ENCODE measurements at places on chromosomes 5 and 9.

GRCh38 chr5:119355685-119356611 is at the start of gene TNFAIP8:
Gene TNFAIP8, plus strand, starts transcription at chr5:119356019. Its CDS starts 72 bp downstream, at chr5:119356091.
- peak; percentile 86 for DNase-seq

DNA sequence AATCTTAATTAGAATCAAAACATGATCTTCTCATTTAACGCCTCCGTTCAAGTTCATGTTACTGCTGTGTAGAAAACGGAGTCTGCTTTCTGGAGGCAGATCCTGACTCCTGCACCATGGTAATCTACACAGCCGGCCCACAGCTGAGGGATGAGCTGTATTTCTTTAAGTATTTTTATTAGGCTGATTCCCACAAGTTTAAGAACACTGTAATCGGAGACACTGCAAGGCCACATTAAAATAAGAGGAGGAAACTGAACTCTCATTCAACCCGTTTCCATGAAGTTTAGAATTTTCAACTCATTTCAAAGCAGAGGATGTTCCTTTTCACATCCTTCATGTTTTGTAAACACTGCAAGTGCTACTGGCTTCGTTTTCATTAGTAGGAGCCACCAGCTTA is 372.2 kb downstream of the NFIB start:
- DNase-seq = no peak

DNA sequence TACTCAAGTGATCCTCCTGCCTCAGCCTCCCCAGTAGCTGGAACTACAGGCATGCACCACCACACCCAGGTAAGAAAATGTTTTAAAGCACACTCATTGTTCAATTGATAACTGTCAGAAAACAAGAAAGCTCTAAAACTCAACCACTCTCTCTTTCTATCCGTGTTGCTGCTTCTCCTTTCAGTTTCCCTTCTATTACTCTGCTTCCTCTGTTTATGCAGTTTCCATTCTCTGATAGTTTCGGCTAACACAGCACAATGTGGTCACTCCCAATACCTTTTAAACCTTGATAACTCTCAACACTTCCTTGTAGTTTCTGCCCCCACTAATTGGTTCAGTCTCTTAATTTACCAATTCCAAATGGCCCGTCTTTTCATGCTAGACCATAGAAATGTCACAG is 59.2 kb upstream of the NR4A3 start:
- DNase-seq = no peak

GRCh38 chr5:170114271-170114670 is 8.6 kb downstream of the FOXI1 start:
- no peak for DNase-seq

GRCh38 chr5:34524123-34524522 is 132.0 kb upstream of the RAI14 start:
- no peak for DNase-seq

DNA sequence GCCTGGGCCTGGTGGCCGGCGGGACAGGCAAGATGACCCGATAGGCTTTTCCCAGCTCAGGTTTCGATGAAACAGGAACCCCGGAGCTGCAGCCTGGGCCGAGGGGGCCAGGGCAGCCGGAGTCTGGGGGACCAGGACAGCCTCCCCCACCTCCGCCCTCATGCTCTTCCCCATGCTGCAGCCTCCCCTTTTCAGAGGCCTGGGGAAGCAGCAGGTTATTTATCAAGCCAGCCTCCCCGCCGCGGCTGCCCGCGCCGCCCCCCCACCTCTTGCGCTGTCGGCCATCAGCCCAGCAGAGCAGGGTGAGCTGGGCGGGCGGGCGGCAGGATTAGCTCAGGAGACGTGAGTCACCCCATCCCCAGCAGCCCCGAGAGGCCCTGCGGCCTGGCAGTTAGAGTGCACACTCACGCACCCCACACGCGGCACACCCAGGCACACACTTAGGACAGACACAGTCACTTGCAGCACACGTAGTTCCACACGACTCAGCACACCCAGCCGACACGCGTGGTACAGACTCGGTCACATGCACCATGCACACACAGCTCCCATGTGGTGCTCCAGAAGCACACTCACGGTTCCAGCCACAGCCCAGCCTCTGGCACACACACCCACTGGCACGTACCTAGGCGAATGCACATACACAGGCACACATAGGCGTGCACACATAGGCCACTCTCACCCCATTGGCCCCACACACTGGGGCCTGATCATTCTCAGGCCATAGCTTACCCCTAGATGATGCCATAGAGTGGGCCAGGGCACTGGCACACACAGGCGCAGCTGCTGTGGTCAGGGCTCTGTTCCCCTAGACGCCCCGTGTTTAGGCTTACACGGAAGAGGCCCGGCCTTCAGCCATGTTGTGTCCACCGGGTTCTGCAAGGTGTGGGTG is 13.0 kb downstream of the CXXC5 start:
- DNase-seq = peak; percentile 54

GRCh38 chr5:14355391-14355790 is 212.2 kb downstream of the TRIO start:
- no peak for DNase-seq

DNA sequence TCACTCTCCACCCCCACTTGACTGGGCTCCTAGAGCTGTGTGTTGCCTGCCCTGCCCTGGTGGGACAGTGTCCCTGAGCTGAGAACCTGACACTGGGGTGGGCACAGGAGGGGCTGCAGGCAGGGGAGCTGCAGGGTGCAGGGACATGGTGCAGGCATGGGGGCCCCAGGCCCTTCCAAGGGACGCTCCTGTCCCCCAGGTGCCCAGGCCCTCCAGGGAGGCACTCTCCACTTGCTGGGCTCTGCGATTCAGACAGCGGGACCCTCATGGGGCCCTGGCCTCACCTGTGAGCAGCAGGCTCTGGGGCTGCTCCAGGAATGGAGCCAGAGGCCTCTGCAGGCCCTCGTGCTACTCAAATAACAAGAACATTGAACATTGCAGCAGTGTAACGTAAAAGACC is 89.4 kb downstream of the BARX1 start:
- no peak for DNase-seq

- no peak for DNase-seq
Observed at GRCh38 chr9:26945591-26945990, 1.5 kb downstream of the PLAA start.

DNA sequence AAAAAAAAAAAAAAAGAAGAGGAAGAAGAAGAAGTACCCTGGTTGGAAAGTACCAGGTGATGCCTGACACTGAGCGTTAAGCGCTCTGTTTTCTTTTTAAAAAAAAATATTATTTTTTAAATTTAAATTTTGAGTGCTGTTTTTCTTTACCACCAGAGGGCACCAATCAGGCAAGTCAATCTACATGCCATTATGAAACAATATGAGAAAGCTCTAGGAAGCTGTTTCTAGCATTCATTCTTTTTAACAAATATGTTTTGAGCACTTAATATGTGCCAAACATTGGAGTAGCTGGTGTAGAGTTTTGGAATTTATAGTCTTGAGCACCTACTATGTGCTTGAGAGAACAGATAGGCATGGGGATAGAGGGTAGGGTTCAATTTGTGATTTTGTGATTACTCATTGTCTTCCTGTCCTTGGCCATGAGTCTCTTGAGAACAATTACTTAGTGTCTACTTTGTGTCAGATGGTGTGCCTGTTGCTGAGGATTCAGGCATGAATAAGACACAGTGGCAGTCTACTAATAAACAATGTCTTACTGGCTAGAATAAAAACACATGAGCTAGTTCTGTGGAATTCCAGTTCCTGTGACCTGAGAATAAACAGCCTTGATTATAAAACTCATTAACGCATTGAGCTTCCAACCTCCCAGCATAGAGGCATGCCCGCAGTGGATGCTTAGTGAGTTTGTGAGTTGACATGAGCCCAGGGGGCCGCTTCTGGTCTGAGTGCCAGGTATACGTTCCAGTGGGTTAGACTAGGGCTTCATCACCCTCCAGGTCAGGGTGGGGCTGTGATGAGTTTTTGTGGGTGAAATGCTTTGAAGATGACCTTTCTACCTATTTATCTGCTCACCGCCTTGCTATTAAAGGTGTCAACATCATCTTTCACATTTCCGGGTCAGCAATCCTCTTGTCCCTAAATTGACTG is 3.0 kb upstream of the UBE2R2 start:
- peak; percentile 83 for DNase-seq

GRCh38 chr5:65121880-65122436 is 353.2 kb downstream of the CWC27 start:
- no peak for DNase-seq

- DNase-seq = no peak
Observed at GRCh38 chr9:115680231-115680630, 473.4 kb upstream of the PAPPA start.

DNA sequence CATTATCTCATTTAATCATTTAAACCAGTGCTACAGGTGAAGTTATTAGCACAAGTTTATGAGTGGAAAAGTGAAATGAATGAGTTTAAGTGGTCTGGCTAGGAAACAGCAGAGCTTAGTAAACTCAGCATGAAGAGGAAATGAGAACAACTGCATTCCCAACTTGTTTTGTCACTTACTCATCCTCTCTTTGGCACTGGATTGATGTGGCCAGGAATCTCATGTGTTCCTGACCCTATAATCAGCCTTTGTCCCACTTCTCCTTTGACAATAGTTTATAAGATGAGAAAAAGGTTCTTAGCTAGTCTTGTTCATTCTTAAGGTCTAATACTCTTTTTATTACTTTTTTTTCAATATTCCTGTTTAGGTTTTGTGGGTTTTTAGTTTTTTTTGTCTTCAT is 559.2 kb upstream of the TLE4 start:
- DNase-seq = peak; percentile 14

- no peak for DNase-seq
Observed at GRCh38 chr9:99044827-99045226, 60.1 kb upstream of the TGFBR1 start.

GRCh38 chr5:158074992-158075769 is 216.2 kb upstream of the CLINT1 start:
- peak; percentile 82 for DNase-seq

DNA sequence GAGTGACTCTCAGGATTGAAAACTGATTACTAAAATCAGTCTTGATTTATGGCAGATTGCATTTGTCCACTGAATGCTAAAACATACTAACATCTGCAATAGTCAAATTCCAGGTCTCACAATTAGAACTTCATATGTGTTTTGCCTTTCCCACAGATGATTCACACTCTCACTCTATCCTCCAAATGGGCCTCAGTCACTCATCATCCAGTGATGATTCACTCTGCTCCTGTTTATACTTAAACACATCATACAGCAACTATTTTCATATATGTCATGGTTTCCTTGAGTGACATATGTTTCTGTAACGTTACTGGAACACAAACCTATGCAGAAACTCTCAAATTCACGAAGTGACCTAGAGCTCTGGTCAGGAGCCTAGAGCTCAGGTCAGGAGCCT is 512.9 kb downstream of the HINT1 start:
- no peak for DNase-seq

- DNase-seq = no peak
Observed at GRCh38 chr5:40831346-40832210, 3.4 kb downstream of the RPL37 start.

GRCh38 chr5:73388306-73388684 is 60.3 kb downstream of the FOXD1 start:
- no peak for DNase-seq

DNA sequence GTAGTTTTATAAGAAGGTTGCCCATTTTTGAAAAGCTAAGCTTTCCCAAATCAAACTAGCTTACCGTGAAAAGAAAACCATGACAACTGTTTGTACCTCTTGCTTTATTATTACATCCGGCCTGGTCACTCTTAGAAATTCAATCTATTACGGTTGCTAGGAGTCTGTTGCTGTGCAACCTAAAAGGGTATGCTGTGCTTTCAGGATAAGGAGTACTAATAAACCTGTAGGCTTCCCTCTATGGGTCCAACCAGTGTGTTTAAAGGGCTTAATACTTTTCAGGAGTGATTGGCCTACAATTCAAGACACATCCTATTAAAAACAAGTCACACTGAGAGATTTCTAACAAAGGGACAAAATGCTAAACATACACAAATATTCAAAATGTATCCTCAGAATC is 27.1 kb downstream of the RFX3 start:
- peak; percentile 79 for DNase-seq

DNA sequence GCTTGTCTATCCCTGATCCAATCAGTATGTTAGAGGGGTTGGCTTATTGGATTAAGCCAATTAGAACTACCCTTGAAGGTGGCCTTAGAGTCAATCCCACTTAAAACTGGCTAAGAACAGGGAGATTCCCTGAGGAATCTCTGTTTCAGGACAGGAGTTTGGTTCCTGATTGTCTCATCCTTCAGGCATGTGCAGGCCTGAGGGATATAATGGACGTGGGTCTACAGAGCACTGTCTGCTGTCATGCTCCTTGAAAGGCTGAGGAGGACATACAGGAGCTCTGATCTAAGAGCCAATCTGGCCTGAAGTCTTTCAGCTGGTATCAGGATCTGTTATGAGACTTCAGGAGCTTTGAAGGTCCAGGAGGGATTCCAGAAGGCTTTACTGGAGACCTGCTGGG is 36.2 kb upstream of the PRXL2C start:
- DNase-seq = no peak

DNA sequence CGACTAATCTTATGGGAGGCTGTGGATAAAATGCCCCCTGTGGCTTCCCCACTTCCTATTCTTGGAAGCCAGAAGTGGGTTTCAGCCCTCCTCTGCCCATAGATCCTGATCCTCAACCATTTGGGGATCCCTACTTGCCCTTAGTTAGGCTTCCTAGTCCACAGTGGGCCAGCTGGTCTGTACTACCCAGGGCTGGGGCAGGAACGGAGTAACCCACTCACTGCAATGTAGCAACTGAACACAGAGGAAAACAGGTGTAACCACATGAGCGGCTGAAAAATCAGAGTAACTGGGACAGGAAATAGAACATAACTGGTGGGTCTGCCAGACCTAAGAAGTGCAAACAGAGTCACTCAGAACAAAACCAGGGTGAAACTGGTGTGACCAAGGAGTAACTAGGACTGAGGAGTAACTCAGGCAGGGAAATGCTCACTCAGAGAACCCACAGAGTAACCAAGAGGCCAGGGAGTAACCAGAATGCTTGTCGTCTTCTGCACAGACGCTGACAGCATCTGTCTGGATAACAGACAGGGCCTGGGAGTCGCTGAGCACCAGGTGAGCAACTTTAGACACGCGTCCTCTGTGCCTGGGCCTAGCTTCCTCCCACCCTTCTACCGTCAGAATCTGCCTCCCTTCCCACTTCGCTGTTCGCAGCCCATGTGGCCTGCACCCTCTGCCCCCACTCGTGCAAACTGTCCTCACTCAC is 1.0 kb downstream of the AQP3 start:
- no peak for DNase-seq

DNA sequence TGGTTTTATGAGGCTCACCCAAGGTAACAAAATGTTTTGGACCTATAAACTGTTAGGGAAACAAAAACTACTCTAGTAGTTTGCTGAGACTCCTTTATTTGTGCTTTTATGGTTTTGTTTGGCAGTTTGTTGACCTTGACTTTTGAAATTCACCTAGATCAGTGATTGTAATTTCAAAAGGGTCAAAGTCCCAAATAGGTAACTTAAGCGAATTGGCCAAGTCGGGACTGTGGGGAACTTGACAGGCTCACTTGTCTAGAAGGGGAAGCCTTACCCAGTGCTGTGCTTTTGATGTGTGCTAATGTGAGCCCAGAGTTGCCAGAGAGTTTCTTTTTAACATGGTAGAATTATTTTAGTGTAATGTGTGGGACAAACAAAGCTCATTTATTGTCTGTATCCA is 87.2 kb upstream of the SGCD start:
- no peak for DNase-seq

Data from Karpas-422 (cell line).